ENCODE measurements at places on chromosomes 1 and 21.
A peak's percentile ranks its signal among the peaks of the same experiment; 100 is the strongest.

- no peak for DNase-seq
Measured at GRCh38 chr21:42200906-42201614, 17.9 kb upstream of the ABCG1 start.

DNA sequence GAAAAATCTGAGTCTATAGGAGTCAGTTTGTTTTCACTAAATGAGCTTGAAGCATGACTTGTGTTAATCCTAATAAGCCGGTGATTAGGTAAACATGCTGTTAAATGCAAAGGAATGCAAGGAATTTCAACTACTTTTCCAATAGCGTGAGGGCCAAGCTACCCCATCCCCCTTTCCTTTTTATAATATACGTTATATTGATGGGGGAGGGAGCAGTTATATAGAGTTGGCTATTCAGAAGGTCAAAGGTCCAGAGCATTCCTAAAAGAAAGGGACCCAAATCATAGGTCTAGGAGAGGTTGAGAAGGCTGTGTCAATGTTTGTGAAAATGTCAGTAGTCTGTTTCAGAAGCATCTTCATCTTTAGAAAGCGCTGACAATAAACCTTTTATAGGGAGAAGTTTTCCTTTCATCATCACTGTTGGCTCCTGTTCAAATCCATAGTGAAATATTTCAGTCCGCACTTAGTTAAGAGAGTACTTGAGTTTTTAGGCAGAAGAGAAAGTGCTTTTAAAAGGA is 3.8 kb downstream of the CCN1 start:
- no peak for DNase-seq

GRCh38 chr1:3868464-3869006 is 11.3 kb downstream of the DFFB start:
- DNase-seq, result no peak

- DNase-seq, result no peak
Measured at GRCh38 chr1:33970148-33970825, 106.4 kb downstream of the HMGB4 start.

DNA sequence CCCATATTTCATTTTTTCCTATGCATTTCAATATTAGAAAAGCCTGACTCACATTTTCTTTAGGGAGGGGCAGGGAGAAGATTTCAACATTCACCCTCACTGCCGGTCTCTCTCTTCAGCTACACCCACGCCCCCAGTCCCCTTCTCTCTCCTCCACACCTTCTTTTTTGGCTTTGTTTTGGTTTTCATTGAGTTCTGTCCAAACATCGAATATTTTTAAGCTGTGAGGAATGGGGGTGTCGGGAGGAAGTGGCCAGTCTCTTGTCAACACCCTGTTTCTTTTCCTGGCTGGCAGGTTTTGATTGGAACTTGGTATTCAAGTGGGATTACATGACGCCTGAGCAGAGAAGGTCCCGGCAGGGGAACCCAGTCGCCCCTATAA is 177.3 kb downstream of the PGBD5 start:
- no peak for DNase-seq

DNA sequence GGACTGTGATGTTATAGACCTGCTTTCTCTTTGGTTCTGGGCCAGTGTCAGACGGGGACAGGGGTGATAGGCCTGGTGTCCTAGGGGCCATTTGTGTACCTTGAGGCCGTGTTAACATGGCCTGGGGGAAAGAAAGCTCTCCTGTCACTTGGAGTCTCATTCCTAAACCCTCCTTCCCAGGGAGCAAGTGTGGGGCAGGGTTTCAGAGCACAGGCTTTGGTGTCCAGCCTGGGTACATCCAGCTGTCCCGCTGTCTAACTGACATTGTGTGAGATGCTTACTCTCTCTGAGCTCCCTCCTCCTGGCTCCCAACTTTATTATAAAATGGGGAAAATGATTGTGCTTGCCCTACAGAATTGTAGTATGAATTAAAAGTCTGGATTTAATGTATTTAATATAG is 32.6 kb upstream of the EPHA8 start:
- DNase-seq, result no peak

- no peak for DNase-seq
Measured at GRCh38 chr1:13663969-13664368, 36.0 kb upstream of the PRDM2 start.

DNA sequence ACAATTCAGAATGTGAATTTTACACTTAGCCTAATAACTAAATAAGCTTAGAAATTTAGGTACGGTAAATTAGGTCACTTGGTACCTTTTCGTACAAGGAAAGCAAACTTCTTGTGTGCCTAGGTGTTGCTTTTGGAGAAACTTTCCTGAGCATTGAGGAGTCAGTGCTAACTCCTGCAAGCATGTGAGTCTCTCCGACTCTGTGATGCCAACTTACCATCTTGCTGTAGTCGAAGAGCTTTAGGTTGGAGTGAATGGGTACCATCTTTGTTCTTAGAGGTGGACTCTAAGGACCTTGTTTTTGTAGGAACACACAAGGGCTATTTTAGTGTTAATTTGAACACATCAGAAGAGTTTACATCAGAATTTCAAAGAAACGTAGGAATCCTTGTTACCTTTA is 688.9 kb downstream of the USP25 start:
- no peak for DNase-seq

DNA sequence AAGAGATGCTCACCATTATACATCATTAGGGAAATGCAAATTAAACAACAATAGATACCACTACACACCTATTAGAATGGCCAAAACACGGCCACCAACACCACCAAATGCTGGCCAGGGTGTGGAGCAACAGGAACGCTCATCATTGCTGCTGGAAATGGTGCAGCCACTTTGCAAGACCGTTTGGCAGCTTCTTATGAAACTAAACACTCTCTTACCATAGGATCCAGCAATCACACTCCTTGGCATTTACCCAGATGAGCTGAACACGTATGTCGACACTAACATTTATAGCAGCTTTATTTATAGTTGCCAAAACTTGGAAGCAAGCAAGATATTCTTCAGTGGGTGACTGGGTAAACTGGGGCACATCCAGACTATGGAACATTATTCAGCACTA is 28.9 kb upstream of the ADARB1 start:
- no peak for DNase-seq

- no peak for DNase-seq
Measured at GRCh38 chr1:220370041-220370700, 97.9 kb upstream of the RAB3GAP2 start.

- no peak for DNase-seq
Measured at GRCh38 chr21:29418813-29419212, 120.1 kb downstream of the BACH1 start.

DNA sequence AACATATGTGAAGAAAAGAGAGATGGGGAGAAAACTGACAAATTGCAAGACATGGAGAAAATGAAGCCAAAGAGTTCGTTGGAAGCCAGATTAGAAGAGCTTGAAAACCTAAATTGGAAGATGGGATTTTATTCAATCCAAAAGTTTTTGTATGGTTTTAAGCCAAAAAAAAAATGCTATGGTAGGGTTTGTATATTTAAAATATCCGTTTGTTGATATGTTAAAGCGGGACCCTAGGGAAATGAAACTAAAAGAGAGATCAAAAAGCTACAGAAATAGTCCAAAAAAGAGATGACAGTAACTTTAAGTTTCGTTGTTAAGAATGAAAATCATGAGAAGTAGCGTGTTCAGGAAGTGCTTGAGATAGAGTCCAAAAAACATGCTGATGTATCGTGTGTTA is 617.7 kb upstream of the ADGRL2 start:
- DNase-seq, result no peak

DNA sequence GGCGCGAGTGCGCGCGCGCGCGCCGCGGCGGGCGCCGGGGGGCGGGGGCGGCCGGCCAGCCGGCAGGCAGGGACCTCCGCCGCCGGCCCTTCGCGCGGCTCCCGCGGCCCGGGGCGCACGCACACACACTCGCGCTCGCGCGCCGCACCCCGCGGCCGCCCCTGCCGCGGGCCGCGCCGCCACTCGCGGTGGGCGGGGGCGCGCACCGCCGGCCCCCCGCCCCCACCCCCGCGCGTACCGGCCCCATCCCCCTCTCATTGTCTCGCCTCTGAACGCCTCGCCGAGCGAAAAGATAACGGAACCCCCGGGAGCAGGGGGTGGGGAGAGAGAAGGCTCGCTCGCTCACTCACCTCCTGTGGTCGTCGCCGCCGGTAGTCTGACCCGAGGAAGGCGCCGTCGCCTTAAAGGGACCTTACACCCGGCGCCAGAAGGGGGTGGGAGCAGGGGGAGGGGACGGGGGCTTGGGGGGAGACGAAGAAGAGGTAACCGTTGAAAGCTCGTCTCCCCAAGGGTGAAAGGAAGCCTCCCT is 428 bp downstream of the POGZ start:
- DNase-seq, result no peak

GRCh38 chr1:210456731-210457255 is 128.1 kb downstream of the HHAT start:
- DNase-seq, result no peak

DNA sequence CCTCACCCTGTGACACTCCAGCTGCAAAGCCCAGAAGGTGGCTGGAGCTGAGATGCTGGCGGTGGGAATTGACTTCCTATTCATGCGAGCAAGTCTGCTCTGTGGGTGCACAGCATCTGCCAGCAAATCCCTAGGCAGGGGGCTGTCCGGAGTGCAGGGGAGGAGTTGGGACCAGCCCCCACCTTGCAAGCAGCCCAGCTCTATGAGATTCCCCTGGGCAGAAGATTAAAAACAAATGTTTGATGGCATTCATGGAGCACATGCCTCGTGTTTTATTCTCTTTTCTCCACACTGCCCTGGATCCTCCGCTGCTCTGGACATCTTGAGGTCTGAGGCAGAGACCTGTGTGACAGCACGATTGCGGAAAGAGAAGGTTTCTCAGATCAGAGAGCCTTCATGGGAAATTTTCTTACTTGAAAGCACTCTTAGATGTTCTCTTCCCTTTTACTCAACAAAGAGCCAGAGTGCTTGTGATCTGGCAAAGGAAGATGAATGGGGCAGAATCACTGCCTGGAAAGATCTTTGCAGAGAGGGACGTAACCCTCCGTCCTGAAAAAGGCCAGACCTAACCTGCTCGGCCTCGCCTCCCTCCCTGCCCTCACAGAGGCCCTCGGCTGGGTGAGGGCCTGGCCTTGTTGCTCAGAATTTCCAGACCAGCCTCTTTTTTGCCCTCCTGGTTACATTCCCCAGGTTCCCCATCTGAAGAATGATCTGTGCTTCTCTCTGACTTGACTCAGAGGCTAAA is 597.1 kb downstream of the KIF26B start:
- no peak for DNase-seq

- no peak for DNase-seq
Measured at GRCh38 chr1:170196490-170197236, 50.9 kb downstream of the NTMT2 start.

GRCh38 chr1:15153842-15154479 is 414 bp downstream of the TMEM51 start:
- DNase-seq, result peak; percentile 32

DNA sequence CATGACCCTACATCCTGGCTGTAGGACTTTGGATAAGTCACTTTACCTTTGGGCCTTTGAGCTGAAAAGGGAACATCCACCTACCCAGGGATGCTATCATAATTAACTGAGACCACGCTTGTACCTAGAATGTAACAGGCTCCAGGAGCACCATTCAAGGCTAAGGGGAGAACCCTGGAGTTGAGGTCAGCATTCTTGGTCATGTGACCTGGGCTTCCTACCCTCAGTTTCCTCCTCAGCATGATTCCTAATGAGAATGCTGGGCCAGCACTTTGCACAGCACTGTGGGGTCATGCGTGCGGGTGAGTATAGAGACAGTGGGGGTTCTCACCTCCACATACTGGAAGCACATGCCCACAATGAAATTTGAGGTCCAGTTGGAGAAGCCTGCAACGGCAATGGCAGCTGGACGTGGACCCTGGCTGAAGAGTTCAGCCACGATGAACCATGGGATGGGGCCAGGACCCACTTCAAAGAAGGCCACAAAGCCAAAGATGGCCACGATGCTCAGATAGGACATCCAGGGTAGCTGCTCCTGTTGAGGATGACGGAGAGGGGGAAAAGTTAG is 31.3 kb downstream of the SLC2A1 start:
- DNase-seq, result no peak

GRCh38 chr21:40858517-40858916 is 11.6 kb upstream of the DSCAM start:
- DNase-seq, result no peak

DNA sequence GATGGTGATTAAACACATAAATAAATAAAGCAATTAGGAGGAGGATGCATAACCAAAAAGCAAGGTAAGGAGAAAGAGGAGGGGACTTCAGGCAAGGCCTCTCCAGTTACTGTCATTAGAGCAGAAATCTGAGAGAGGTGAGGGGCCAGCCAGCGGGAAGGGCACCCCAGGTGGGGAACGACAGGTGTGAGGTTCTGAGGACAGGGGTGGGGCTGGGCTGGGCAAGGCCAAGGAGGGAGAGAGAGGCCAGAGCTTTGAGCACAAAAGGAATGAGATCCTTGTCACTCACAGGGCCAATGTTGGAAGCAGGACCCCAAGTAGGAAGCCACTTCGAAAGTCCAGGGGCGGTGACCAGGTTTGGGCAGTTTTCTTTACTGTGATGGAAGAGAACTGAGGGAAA is 182.2 kb upstream of the RAB4A start:
- DNase-seq, result no peak

DNA sequence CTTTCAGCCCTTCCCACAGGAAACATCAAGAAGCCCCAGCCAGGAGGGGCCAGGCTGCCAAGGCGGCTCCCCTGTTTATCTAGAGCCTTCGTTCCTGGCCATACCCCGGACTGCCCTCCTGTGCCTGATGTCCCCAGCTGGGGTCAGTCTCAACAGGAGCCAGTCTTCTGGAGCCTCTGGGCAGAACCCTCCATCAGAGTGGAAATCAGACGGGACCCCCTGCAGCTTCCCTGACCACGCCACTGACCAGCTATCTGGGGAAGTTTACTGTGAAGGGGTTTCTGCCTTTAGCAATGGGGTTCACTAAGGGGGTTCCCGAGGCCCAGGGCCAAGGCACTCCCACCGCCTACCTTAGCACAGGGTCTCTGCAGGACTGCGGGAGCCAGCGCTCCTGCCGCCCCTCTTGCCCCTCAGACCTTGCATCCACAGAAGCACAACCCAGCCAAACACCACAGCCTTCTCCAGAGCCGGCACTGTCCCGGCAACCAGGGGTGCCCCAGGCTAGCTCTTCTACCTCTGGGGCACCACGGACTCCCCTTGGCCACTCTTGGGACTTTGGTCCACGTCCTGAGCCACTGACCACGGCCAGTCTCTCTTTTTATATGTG is 3.5 kb upstream of the MTFR1L start:
- DNase-seq, result no peak

DNA sequence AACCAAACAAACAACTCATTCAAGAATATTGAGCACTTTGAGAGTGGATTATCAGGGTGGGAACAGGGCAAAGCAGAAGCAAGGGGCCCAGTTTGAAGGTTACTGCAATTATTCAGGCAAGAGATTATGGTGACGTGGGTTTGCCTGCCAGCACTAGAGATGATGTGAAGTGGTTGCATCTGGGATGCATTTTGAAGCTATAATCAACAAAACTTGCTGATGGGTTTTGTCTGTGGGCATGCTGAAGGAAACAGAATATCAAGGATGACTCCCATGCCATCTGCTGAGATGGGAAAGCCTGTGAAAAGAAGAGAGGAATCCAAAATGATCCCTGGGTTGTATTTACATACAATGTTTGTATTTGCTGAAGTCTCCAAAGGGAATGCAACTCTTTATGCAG is 224.3 kb upstream of the GREM2 start:
- no peak for DNase-seq

Data from hippocampal formation (tissue), 2 donors.